ENCODE measurements at places on chromosomes 6 and 20. TPM values are rescaled to one million over a fixed set of nuclear protein-coding genes. Genes with fewer than 3 reads are reported as not detected.
A peak's percentile ranks its signal among the peaks of the same experiment; 100 is the strongest.

MEP1A gene
- not detected for total RNA-seq

DNA sequence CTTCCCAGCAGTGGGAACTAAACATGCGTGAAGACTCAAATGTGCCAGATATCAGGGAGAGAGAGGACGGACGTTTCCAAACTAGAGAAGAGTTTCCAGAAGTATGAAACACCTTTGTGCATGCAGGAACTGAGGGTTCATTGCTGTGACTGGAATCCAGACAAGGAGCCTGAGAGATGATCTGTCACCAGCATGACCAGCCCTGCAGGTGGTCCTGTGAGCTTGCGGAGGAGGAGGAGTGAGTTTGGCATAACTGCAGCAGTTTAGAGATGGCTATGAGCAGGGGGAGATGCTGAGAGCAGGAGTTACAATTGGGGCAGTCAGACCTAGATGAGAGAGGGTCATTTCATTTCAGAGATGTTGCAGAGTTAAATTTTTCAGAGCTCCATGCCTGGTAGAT lies 89.6 kb downstream of the SLC22A3 start:
- no peak for DNase-seq

DNA sequence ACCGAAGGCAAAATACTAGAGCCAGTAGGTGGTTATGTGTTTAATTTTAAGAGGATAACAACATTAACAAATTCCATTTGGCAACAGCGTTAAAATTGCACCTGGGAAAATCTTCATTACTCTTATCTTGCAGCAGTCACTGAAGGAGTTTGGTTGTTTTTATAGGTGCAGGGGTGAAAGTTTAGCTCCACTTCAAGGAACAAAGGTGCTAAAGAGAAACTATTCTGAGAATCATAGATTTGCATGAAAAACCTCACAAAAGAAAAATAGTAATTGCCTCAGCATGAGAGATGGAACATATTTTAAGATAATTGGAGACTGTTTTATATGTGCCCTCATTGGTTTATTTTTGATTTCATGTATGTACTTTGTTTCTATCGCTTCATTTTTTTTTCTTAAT lies 444.4 kb downstream of the UTRN start:
- no peak for DNase-seq

CD24 gene
- 2,748 TPM for total RNA-seq

CST2 gene
- total RNA-seq, result not detected

DNA sequence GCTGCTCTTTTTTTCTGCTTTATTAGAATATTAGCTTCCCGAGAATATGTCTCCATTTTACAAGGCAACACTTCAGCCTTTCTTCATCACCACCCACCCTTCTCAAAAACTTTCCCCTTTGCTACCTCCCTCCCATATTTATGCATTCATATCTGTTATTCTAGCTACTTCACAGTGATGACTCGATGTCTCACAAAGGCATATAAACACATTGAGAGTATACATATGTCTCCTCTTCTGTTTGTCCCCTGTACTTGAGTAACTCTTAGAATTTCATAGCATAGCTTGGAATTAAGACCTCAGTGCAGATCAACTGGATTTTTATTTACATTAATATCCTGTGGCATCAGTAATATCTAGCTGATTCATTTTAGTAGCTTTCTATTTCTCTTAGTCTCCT lies 6.5 kb downstream of the RNF144B start:
- no peak for DNase-seq

DNA sequence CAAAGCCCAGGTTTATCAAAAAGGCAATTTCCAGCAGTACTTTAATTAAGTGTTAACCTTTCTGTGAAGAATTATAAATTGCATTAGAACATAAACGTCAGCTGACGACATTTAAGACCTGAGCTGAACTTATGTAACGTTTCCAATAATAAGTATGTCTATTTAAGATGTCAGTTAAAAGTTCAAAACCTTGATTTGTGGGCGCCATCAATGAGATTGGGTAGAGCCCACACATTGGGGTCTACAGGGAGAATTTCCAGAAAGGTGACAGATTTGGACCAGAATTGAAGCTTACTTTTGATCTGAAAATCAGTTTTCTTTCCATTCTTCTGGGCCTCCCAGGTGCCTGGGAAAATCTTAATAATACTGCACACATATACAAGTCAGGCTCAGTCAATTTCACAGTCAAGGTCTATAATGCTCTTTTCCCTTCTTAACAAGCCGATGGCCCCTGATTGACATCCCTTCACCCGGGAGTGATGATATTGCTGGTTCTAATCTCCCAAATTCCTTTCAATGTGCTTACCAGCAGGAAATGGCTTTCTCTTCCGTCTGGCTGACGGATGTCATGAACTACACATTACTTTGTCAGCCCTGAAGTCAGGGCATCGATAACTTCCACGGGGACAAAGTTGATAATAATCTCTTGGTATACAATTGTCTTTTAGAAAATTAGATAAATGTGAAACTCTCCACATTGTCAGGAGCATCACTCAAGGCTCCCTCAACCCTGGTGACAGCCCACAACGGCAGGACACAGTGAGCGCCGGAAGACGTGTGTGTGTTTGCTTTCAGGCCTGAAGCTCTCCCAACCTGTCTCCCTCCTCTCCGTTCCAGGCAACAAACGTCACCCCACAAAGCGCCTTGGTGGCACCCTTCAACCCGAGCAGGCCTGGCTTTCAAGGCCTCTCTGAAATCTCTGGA lies 396.5 kb upstream of the CNR1 start:
- no peak for DNase-seq

ADAM33 gene
- total RNA-seq, result 16.0 TPM

- DNase-seq, result no peak
Measured at GRCh38 chr20:9518576-9519175, 4.3 kb downstream of the LAMP5 start.

DNA sequence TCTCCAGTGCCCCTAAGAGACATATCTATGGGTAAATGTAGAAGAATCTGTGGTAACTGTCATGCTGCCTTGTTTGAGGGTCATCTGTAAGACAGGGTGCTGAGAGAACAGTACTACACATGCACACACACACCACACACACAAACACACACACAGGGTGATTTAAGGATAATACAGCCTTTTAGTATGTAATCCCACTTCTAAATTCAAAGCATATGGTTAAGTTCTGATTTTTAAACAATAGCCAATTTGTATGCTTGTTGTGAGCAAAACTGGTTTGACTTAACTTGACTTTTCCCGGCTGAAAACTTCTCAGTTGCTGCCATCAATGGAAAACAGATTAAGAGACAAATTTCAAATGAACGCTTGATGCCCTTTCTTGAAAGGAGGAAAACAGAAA lies 241.8 kb downstream of the ADGRG6 start:
- DNase-seq, result no peak

- DNase-seq, result no peak
Measured at GRCh38 chr6:22069306-22069800, 227.5 kb downstream of the PRL start.

GRCh38 chr6:114747995-114748625 lies 405.3 kb upstream of the HS3ST5 start:
- DNase-seq, result peak; percentile 42

GJA10 gene
- total RNA-seq, result not detected

DNA sequence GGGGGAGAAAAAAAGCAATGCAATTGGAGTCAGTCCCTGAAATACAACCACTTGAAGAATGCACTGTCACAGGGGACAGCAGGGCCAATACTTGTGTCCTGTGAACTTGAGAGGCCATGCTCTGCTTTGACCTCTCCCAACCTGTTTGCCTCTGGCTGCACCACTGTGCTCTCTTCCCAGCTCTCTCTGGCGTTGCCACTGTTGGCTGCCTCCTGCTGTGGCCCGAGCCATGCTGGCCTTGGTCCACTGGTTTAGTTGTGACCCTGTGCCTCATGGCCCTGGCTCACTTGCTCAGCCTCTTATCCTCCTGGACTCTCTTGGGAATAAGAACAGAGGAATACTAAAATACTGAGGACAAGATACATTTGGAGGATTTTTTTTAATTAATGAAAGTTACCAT lies 14.5 kb upstream of the FBXO30 start:
- peak; percentile 64 for DNase-seq

CNR1 gene
- total RNA-seq, result 7.9 TPM
